Epithelial cell of umbilical artery (primary cell): ENCODE measurements at places on chromosomes 5 and 9. TPM values are rescaled to one million over a fixed set of nuclear protein-coding genes. Genes with fewer than 3 reads are reported as not detected.

The SHOC1 gene
- total RNA-seq = 0.15 TPM in 1 of 2 replicates, not detected in the other

The UIMC1 gene
- 67.9 and 68.5 TPM in 2 replicates for total RNA-seq

The SOX30 gene
- not detected in 2 replicates for total RNA-seq

The CDH6 gene
- total RNA-seq = 0.32 and 1.1 TPM in 2 replicates

The ADAMTS12 gene
- 0.32 and 0.46 TPM in 2 replicates for total RNA-seq

The DDX4 gene
- total RNA-seq = not detected in 2 replicates

The SLCO6A1 gene
- not detected in 2 replicates for total RNA-seq

The GRIA1 gene
- total RNA-seq = not detected in 2 replicates

The TOR2A gene
- 7.3 and 8.8 TPM in 2 replicates for total RNA-seq

The NME5 gene
- total RNA-seq = 0.65 and 1.1 TPM in 2 replicates

The OR4F3 gene
- not detected in 2 replicates for total RNA-seq

The C5orf52 gene
- total RNA-seq = not detected in 2 replicates

The CTSV gene
- 1.6 and 2.0 TPM in 2 replicates for total RNA-seq

The KCNV2 gene
- not detected in 2 replicates for total RNA-seq

The ANKS6 gene
- total RNA-seq = 7.4 and 9.4 TPM in 2 replicates

The PTPRD gene
- 4.9 and 11.4 TPM in 2 replicates for total RNA-seq

The TMEM252 gene
- not detected in 2 replicates for total RNA-seq

The HTR4 gene
- total RNA-seq = not detected in 2 replicates

The HAPLN1 gene
- under 0.01 and 4.7 TPM in 2 replicates for total RNA-seq

The PIK3R1 gene
- 14.7 and 18.2 TPM in 2 replicates for total RNA-seq

The PCDHGB1 gene
- total RNA-seq = under 0.01 and 0.65 TPM in 2 replicates

The CDH9 gene
- not detected in 2 replicates for total RNA-seq

The S1PR3 gene
- total RNA-seq = 1.8 and 2.9 TPM in 2 replicates

The FGF18 gene
- total RNA-seq = not detected in 2 replicates

The IFNA13 gene
- total RNA-seq = not detected in 2 replicates

The ADRA1B gene
- total RNA-seq = not detected in 2 replicates

The SPINK13 gene
- not detected in 2 replicates for total RNA-seq

The IFNK gene
- not detected in 2 replicates for total RNA-seq

The NOTCH1 gene
- total RNA-seq = 69.9 and 99.1 TPM in 2 replicates

The PCDHB12 gene
- under 0.01 TPM in 1 of 2 replicates, not detected in the other for total RNA-seq
